ENCODE measurements at places on chromosomes 5 and 9.

DNA sequence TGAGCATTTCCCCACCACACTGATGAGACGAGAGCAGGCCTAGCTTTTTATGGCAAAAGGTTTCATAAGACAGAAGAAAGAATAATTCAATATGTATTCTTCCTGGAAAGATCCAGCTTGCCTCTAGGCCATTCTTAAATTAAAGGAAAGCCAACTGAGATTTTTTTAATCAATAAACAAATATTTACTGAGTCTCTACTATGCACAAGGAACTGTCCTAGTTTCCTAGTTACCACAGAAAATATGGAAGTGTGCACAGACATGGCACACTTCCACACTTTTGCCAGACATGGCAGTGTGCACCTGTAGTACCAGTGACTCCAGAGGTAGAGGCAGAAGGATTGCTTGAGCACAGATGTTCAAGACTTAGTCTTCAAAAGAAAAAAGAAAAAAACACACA, 281.0 kb downstream of the CETN3 start:
- DNase-seq: no peak

DNA sequence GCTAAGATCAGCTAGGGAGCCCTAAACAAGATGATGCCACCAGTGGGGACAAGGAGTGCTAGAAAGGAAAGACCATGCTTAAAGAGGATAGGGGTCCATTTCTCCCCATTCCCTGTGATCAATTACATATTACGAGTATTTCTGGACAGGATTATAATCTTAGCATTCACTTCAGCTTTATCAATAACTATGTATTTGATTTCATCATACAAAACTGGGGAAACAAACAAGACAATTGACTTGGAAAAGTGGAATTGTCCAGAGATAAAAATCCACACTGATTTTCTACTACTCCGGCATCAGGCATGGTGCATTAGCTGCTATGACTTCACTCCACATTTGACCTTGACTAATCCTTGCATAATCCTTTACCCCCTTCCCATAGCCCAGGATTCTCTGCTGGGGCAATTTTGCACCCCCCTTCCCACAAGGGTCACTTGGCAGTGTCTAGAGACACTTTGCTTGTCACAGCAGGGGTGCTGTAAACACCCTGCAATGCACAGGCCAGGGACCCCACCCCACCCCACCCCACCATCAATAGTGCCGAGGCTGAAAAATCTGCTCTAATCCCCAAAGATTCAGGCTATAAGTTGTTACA, 29.9 kb upstream of the UBE2QL1 start:
- DNase-seq: no peak

- no peak for DNase-seq
These were observed 230.8 kb upstream of the NR4A3 start for GRCh38 chr9:99590840-99591239.

DNA sequence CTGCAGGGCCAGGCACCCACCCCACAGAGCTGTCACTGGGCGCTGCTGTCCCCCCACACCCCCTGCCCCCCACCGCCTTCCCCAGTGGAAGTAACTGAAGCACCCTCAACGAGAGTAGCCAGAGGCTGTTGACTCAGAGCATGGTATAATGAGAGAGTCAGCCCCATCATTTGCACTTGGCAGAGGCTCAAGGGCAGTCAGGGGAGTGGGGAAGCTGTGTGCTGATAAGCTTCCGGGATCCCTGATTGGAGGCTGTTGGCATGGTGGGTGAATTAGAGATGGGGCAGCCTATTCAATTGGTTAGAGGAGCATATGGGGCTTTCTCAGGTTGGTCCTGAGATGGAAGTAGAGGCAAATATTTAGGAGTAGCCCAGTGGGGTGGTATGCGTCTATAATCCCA, 77.1 kb upstream of the GOLM1 start:
- no peak for DNase-seq

GRCh38 chr5:57727591-57727990, 245.0 kb upstream of the ACTBL2 start:
- DNase-seq: no peak

DNA sequence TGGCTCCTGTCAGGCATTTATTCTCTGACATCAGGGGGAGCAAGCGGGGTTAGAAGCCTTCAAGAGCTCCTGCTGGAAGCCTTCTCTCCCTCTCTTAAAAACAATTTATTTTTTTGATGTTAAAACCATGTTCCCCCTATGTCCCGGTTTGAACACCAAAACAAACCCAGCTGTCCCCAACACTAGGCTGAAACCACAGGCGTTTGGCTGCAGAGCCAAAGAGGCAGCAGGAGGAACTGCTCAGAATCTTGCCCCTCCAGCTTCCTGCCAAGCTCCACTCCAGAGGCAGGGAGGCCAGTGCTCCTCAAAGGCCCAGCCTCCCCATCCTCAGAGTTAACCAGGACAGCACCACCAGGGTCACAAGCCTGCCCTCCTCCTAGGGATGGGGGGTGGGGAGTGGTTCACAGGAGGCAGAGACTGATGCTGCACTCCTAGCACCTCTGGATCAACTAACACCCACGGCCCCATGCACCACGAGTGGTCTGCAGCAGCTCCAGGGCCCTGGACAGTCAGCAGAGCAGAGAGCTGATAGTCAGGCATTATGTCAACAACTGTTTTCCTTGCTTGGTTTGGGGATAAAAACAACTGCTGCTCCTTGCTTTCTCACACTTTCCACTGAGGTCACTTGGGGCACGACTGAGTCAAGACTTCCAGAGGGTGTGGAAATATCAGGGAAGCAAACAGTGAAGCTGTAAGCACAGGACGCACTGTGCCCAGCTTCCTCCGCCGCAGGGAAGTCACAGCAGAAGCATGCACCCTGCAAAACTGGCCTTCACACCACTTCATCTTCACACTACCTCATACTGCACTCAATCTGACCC, 96.5 kb upstream of the ADRA1B start:
- no peak for DNase-seq

- DNase-seq: no peak
These were observed 209.6 kb upstream of the TNC start for GRCh38 chr9:115327436-115328122.

DNA sequence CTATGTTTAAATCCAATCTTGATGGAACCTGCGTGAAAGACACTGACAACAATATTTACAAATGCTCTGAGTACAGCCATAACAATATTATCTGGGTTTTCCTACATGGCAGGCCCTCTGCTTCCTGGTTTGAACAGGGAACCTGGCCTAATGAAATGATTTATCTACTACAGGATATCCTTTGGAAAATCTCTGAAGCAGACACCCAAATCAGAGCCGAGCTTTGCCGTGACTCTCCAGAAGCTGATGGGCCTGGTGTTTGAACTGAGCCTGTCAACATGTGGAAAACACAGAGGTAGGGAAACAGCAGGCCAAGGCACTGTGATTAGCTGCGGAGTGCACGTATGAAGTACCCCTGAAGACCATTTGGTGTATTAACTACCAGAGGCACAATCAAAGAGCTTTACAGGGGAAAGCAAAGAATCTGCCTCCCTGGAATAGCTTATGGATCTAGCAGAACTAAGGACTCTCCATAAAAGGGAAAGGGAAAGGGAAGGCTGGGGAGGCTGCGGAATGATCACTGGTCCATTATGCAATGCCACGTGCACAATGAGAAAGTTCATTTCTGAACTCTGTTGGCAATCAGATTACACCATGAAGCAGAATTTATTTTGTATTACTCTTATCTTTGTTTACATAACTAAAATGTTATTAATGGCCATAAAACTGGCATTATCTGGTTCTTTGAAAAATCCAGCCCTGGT, 321.9 kb downstream of the EBF1 start:
- no peak for DNase-seq

GRCh38 chr5:16603295-16603694, 13.5 kb downstream of the RETREG1 start:
- DNase-seq: no peak

DNA sequence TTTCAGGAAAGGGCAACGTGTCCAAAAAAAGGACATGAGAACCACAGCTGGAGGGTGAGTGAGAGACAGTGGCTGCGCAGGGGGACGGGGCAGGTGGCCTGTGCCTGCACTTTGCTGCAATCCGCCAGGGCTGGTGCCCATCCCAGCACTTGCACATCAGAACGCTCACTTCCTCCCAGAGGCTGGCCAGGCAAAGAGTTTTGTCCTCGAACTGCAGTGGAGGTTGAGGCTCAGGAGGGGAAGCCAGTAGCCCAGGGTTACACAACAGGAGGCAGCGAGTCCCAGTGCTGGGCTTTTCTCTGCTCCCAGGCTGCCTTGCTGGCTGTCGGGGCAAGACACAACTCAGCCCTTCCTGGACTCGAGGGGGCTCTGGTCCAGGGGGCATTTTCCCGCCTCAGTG, 33.1 kb downstream of the CRB2 start:
- no peak for DNase-seq

GRCh38 chr5:170643591-170643990, 139.8 kb downstream of the KCNIP1 start:
- no peak for DNase-seq

GRCh38 chr9:15238646-15239045, 68.4 kb downstream of the TTC39B start:
- no peak for DNase-seq

GRCh38 chr9:135588886-135589595, 27.5 kb downstream of the PAEP start:
- DNase-seq: no peak

DNA sequence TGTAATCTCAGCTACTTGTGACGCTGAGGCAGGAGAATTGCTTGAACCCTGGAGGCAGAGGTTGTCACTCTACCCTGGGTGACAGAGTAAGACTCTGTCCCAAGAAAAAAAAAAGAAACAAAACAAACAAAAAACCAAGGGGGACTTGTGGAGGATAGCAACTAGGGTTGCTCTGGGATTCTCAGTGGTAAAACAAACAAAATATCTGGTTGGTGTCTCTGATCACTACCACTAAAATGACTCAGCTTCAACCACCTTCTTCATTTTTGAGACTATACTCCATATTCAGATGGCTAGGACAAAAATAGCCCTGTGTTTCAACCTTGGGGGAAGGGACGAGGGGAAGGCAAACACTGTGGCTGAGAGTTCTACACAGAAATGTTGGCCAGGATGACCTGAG, 110.3 kb downstream of the ARRDC3 start:
- DNase-seq: no peak

DNA sequence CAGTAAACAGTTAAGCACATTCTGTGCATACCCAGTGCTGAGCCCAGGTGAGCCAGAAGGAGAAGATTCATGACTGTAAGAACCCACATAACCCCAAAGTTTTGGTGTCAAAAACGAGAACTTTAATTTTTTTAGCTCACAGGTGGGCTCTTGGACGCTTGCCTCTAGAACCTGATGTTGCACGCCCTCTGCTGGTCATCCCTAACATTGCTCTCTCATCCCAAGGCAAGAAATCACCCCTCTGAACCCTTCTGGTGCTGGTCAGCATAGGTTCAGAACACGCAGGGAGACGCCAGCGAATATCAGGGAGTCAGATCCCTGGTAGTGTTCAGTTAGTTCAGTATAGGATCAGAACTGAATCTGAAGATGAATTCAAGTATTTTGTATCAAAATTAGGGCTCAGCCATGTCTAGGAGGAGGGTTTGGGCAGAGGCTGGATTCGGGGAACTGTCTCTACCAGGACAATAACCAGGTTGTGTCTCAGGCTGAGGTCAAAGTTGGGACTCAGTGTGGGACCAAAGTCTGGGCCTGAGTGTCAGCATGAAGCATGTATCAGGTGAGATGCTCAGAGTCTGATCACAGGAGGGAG, 4.1 kb upstream of the DNAJB5 start:
- DNase-seq: peak; percentile 85

- DNase-seq: no peak
These were observed 299.2 kb downstream of the ELAVL2 start for GRCh38 chr9:23526806-23527205.

GRCh38 chr5:11869203-11869602, 35.0 kb downstream of the CTNND2 start:
- DNase-seq: no peak

- DNase-seq: no peak
These were observed 16.5 kb downstream of the FBXL7 start for GRCh38 chr5:15516486-15516885.

Measured in activated naive CD4-positive, alpha-beta T cell treated with anti-CD3 and anti-CD28 coated beads for 36 hours (primary cell).